ENCODE measurements at places on chromosomes 4 and X. TPM values are rescaled to one million over a fixed set of nuclear protein-coding genes. Genes with fewer than 3 reads are reported as not detected.

The PHEX gene
- total RNA-seq = 0.45 TPM

The ZNF674 gene
- 2.1 TPM for total RNA-seq

The SERPINA7 gene
- not detected for total RNA-seq

The KIT gene
- total RNA-seq = 7.8 TPM

Data from mesenteric fat pad (tissue), 1 donor.